ENCODE measurements at places on chromosomes 2 and 18.

- DNase-seq, result no peak
These were observed 450.9 kb upstream of the HS6ST1 start for GRCh38 chr2:128769457-128770142.

- peak; percentile 31 for DNase-seq
These were observed at the start of gene VWC2L for GRCh38 chr2:214410918-214411554. VWC2L (plus strand) TSS chr2:214411054; CDS start chr2:214414194, 3,140 bp downstream.

DNA sequence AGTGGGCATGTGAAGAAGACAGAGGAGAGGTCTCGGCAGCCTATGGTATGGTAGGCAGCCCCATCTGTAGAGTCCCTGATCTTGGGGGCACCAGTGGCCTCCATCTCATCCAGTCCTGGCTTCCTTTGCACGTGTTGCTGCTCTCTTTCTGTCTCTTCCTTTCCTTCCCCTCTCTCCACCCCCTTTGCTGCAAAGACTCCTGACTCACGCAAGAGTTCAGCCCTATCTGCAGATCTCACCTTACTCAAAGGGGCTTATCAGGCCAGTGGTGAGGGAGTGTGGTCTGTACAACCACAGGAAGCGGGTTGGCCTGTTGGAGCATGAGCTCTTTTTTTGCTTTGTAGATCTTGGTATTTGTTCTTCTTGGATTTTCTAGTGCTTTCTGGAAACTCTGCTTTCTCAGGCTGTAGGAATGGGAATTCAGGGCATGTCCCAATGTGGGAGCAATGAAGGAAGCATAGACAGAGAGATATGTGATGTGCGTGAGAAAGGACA is 14.6 kb upstream of the NT5DC4 start:
- no peak for DNase-seq

GRCh38 chr2:124308319-124309062 is 283.4 kb downstream of the CNTNAP5 start:
- DNase-seq, result no peak

- no peak for DNase-seq
These were observed 50.3 kb downstream of the TCF7L1 start for GRCh38 chr2:85183479-85183878.

- DNase-seq, result no peak
These were observed 8.9 kb upstream of the LRRFIP1 start for GRCh38 chr2:237618449-237618848.

GRCh38 chr2:170823088-170823897 is 6.6 kb downstream of the GAD1 start:
- no peak for DNase-seq

DNA sequence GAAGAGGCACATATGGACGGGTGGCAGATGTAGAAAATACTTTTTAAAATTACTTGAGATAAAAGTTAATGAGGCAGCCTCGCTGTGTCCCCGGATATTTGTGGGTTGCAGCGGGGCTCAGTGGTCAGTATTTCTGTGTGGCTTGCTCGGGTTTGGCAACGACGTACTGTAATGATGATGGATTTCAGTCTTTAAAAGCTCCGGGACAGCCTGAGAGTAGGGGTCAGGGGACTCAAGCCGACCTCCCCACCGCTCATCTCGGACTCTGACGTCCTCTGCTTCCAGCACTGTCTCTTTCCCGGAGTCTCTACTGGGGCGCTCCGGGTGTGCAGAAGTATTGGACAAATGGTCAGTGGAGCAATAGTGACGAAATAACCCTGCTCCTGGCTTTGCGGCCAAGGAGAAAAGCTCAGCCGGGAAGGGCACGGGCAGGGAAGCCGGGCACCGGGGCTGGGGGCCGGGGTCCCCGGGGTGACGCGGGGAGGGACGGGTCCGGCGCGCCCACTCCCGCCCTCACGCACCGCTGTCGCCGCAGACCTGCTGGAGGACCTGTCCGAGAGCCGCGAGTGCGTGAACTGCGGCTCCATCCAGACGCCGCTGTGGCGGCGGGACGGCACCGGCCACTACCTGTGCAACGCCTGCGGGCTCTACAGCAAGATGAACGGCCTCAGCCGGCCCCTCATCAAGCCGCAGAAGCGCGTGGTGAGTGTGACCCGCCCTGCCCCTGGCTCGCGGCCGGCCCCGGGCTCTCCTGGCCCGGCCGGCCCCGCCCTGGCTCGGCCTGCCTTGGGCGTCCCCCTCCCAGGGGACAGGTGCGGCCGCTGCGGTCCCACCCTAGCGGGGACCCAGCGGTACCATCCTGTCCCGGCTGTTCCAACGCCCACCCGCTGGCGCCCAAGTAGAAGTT is 7.3 kb downstream of the GATA6 start:
- no peak for DNase-seq

- DNase-seq, result no peak
These were observed 50.1 kb upstream of the PIEZO2 start for GRCh38 chr18:11199477-11199876.

- no peak for DNase-seq
These were observed 16.1 kb upstream of the FARP2 start for GRCh38 chr2:241339839-241340630.

DNA sequence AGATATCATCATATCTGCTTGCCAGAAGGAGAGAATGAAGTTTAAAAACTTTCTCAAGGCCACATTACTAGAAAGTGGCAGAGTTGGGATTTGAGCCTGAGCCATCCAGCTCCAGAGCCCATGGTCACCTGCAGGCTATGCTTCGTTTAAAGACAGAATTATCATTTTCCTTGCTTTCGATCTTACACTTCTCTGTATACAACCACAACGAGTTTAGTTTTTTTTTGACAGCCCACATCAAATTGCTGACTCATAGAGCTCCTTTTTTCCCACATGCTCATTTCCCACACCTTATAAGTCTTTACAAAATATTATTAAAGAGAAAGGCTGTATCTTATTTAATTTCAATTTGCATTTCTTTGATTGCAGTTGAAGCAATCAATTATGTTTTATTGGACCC is 6.5 kb downstream of the PLEK start:
- no peak for DNase-seq

DNA sequence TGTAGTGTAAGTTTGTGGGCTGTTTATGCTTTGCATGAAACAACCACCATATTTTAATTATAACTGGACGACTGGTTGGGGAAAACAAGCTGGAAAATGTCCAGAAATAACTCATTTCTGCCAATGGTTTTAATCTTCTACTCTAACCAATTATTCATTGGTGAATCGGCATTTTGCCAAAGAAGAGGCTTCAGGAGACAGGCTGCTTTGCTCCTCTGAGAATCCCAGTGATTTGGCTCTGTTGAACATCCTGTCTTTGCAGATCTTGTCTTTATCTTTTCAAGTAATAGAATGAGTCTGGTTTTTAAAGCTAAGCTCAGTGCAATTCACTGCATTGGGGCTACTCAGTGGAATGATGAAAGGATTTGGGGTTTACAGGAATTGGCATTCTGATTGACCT is 109.6 kb downstream of the APOB start:
- DNase-seq, result no peak

DNA sequence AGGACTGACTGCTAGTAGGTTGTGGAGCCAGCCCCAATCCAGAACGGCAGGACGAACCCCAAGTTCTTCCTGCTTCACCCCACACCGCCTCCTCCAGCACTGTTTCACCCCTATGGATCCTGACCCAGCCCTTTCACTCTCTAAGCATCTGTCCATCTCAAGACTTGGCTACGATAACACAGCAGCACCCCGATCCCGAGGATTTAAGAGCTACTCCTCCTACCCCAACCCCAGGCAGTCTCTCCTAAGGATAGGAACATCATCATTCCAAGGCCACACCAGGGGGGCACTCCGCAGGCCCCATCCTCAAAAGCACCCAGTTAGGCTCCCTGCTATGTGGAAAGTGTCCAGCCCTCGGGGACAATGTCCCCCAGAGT is 645 bp downstream of the KCTD18 start:
- DNase-seq, result no peak

- no peak for DNase-seq
These were observed 557.5 kb downstream of the DSC3 start for GRCh38 chr18:30485078-30485477.

GRCh38 chr2:11175293-11175795 is 20.1 kb downstream of the SLC66A3 start:
- no peak for DNase-seq

- DNase-seq, result peak; percentile 39
These were observed 55.9 kb upstream of the EPAS1 start for GRCh38 chr2:46241344-46241743.

- no peak for DNase-seq
These were observed 107.1 kb downstream of the GLI2 start for GRCh38 chr2:120842456-120843439.

DNA sequence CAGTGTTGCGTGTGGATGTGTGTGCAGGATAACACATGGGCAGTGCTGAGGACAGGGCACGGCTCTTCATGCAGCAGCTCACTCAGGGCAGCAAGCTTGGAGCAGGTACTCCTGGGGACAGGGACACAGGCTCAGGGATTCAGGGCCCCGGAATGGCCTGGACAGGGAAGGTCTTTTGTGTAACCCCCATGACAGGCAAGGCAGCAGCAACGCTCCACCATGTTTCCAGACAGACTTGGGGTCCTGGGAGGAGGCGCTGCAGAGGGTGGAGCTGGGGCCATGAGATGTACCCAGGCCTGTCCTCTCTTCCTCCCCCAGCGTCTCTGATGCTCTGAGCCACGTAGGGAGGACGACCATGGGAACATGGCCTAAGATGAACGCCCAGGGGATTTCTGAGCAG is 58.3 kb downstream of the ADNP2 start:
- no peak for DNase-seq

DNA sequence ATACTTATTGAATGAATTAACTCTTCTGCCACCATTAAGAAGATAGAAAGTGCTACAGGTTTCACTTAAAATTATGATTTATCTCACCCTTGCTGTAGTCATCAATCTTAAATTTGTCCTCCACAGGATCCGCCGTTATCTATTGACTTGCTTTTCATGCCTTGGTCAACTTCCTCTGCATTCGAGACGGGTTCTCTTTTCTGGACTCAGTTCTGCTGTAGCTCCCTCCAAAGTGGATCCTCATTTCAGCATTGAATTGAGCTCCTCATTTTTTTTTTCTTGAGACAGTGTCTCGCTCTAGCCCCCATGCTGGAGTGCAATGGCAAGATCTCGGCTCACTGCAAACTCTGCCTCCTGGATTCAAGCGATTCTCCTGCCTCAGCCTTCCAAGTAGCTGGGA is 27.6 kb downstream of the INPP5D start:
- DNase-seq, result no peak

DNA sequence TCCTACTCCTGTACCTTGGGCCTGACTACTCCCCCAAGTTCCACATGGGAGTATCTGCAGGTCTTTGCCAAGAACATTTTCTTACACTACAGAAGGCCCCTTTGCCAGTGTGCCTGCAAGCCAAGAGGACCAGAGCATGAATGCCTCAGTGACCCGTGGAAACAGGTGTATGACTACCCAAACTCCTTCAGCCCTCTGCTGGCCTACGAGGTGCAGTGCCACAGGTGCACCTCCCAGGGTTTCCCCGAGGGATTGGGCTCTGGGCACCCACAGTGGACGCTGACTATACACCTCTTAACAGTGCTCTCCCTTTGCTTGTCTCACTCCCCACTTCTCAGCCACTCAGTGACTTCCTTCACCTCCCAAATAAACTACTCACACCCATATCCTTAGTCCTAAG is 91.4 kb downstream of the COL6A3 start:
- no peak for DNase-seq

GRCh38 chr2:23487735-23488492 is 102.9 kb downstream of the KLHL29 start:
- no peak for DNase-seq

GRCh38 chr2:148896136-148896535 is 21.1 kb downstream of the KIF5C start:
- DNase-seq, result peak; percentile 59

DNA sequence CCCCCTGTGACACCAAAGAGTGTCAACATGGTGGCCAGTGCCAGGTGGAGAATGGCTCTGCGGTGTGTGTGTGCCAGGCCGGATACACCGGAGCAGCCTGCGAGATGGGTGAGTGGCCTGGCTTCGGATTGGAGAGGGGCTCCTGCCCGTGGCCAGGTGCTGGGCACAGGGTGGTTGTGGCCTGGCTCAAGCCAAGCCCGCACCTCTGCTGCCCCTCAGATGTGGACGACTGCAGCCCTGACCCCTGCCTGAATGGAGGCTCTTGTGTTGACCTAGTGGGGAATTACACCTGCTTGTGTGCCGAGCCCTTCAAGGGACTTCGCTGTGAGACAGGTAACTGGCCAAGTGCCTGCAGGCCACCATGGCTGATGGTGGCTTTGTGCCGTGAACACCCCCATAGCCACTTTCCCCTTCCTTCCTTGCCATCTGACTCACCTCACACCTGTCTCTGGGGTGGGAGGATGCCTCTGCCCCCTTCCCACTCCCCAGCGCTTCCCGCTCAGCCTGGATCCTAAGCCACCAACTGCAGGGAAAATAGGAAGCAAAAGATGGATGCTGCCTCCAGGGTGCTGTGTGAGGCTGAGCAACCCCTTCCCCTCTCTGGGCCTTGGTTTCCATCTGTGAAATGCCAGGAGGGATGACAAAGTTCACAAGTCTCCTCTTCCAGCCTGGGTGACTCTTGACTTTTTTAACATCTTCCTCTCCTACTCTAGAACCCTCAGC is 41.8 kb downstream of the SNED1 start:
- no peak for DNase-seq

DNA sequence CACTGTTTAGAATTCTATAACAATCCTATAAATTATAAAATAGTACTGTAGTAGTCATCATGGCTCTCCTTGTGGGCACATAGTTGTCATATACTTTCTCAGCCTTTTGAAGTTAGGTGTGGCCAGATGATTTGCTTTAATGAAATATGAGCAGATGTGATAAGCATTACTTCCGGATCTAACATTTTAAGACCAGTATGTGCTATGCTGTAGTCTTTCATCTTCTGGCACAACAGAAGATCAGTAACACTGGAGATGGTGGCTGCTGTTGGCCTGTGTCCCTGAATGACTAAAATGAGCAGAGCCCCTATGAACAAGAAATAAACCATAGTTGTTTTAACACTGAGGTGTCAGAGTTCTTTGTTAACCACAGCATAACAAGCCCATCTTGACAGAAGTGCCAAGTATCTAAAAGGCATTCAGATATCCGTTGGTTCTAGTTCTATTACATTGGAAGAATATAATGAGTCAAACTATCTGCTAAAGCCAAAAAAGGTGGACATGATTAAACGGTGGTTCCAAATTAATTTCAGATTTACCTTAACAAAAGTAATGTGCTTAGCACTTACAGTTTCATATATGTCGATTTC is 6.3 kb downstream of the MEX3C start:
- DNase-seq, result no peak

- peak; percentile 46 for DNase-seq
These were observed 1.1 kb upstream of the LIPG start for GRCh38 chr18:49560624-49561288.

- DNase-seq, result no peak
These were observed 3.3 kb downstream of the KLHL29 start for GRCh38 chr2:23388294-23388693.

All from NCI-H1417 (cell line).